ENCODE measurements at places on chromosomes 5 and 9. TPM values are rescaled to one million over a fixed set of nuclear protein-coding genes. Genes with fewer than 3 reads are reported as not detected.
A peak's percentile ranks its signal among the peaks of the same experiment; 100 is the strongest.

DNA sequence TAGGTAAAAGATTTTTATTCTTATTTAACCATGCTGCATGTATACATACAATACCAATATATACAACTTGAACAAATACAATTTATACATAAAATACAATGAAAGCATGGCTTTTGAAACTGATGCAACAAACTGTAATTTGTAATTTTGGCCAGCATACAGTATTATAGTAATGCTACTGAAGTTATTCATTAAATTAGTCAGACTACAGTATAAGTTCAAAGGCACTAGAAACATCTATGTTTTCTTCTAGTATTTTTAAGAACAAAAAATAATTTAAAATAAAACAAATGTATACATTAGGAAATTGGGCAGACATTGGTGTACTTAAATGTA is 18.8 kb downstream of the IL4 start:
- peak overlapping the region; percentile 51 for H3K27ac ChIP-seq
- peaks cover 16% of the 10 kb centered on the region for H3K4me1 ChIP-seq
- H3K4me3 ChIP-seq: no peak overlapping the region
- H3K36me3 ChIP-seq: no peaks in the 10 kb centered on the region

DNA sequence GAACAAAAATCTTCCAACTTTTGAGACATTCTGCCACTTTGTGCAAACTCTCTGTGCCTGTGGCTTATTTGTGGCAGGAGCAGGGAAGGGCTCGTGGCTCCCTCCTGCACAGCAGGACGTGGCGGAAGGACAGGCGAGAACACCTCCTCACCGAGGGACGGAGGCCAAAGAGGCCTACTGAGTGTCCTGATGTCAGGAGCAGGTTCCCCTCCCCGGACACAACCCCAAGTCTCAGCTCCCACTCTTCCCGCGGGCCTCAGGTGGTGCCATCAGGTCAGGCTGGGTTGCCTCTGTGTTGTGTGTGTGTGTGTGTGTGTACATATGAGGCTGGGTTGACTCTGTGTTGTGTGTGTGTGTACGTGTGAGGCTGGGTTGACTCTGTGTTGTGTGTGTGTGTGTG is 136.8 kb upstream of the LPCAT1 start:
- H3K36me3 ChIP-seq: no peaks in the 10 kb centered on the region
- H3K4me3 ChIP-seq: no peak overlapping the region
- peaks cover 37% of the 10 kb centered on the region for H3K27me3 ChIP-seq
- no peak overlapping the region for H3K27ac ChIP-seq

DNA sequence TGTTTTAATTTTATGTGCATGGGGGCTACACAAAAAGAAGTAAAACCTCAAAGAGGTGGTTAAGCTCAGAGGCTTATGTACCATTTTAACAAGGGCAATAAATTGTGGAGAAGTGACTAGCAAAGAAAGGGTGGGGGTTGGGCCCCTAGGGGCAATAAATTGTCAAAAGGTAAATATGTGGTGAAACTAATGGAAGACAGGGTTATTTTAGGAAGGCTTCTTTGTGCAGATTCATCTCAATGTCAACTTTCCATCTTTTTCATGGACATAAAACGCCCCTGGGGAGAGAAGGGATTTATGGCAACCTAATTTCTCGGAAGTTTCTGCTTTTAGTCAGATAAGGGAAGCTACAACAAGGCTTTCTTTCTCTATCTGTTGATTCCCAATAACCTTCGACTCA is 42.5 kb upstream of the GOLM1 start:
- H3K36me3 ChIP-seq: no peaks in the 10 kb centered on the region
- H3K4me3 ChIP-seq: no peak overlapping the region
- no peaks in the 10 kb centered on the region for H3K27me3 ChIP-seq
- H3K27ac ChIP-seq: no peak overlapping the region

DNA sequence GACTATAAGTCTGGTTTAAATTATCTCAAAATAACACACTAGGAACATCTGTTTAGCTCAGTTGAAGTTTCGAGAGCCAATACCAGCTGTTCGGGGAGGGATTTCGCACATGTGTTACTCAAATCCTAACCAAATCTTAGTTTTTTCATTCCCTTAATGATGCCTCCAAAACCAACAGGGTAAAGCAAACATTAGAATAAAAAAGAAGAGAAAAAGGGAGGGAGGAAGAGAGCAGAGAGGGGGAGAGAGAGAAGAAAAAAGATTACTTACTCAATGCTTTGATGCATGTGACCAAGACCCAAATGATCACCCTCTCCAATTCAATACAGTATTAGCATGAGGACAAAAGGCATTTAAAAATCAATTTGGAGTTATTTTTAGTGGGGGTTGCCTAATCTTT is 86.0 kb upstream of the NR5A1 start:
- H3K27ac ChIP-seq: no peak overlapping the region
- H3K4me3 ChIP-seq: no peak overlapping the region
- no peak for DNase-seq
- H3K4me1 ChIP-seq: peaks cover 12% of the 10 kb centered on the region
- no peaks in the 10 kb centered on the region for H3K36me3 ChIP-seq

GRCh38 chr9:121640076-121640475 is 11.4 kb upstream of the DAB2IP start:
- no peak overlapping the region for H3K4me3 ChIP-seq
- H3K27ac ChIP-seq: no peak overlapping the region
- H3K4me1 ChIP-seq: 0 out of 2 replicates have a peak, but pooled peaks cover 4% of the 10 kb centered on the region
- peaks cover 3% of the 10 kb centered on the region for H3K27me3 ChIP-seq
- no peaks in the 10 kb centered on the region for H3K36me3 ChIP-seq
- DNase-seq: peak; percentile 40

GRCh38 chr5:180173875-180174586 is 35.0 kb downstream of the RASGEF1C start:
- no peak overlapping the region for H3K27ac ChIP-seq
- no peaks in the 10 kb centered on the region for H3K27me3 ChIP-seq
- no peaks in the 10 kb centered on the region for H3K36me3 ChIP-seq
- no peaks in the 10 kb centered on the region for H3K4me1 ChIP-seq
- H3K4me3 ChIP-seq: no peak overlapping the region
- DNase-seq: peak; percentile 60

- no peaks in the 10 kb centered on the region for H3K27me3 ChIP-seq
- peaks cover 15% of the 10 kb centered on the region for H3K36me3 ChIP-seq
- peak overlapping the region; percentile 84 for H3K4me3 ChIP-seq
- peak; percentile 59 for DNase-seq
- peaks cover 21% of the 10 kb centered on the region for H3K4me1 ChIP-seq
- H3K27ac ChIP-seq: peak overlapping the region; percentile 40
These were observed 14.3 kb downstream of the DIPK1B start for GRCh38 chr9:136726631-136727191.

- peak; percentile 55 for DNase-seq
- peak overlapping the region; percentile 58 for H3K27ac ChIP-seq
- H3K4me1 ChIP-seq: peaks cover 16% of the 10 kb centered on the region
- H3K27me3 ChIP-seq: no peaks in the 10 kb centered on the region
- H3K36me3 ChIP-seq: no peaks in the 10 kb centered on the region
These were observed 97.5 kb upstream of the ARAP3 start for GRCh38 chr5:141779503-141779973.

DNA sequence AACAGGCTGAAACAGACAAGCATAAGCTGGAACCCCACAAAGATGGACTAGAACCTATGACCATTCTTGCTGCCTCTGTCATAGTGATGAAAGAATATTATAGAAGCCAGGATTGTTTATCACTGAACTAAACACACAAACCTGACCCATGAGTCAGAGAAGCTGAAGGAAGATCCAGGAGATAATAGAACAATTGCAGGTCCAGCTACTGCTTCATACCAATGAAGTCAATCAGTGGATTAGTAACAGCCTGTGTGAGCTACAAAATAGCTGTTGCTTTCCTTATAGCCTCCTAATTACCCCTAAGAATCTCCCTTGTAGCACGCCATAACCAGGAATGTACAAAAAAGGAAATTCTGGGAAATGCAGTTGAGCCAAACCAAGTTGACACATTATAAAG is 459.9 kb upstream of the ZNF462 start:
- H3K27ac ChIP-seq: no peak overlapping the region
- DNase-seq: peak; percentile 19
- H3K4me3 ChIP-seq: no peak overlapping the region
- no peaks in the 10 kb centered on the region for H3K27me3 ChIP-seq
- H3K36me3 ChIP-seq: no peaks in the 10 kb centered on the region

DNA sequence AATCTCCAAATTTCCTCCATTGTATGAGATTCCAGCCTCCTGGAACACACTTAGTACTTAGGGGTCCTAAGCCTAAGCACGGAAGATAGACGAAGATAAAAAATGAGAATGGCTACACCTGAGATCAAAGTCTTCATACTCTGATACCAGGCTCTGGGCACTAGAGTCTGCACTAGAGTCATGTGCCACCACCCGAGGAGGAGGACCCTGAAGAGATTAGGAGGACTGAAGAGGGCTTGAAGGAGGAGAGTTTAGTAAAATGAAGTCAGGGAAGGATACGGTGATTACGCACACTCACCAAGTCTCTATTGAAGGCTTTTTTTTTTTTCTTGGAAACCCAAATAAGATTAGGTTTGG is 573 bp upstream of the SPATA24 start:
- peak overlapping the region; percentile 90 for H3K27ac ChIP-seq
- H3K27me3 ChIP-seq: no peaks in the 10 kb centered on the region
- peaks cover 10% of the 10 kb centered on the region for H3K4me1 ChIP-seq
- H3K36me3 ChIP-seq: no peaks in the 10 kb centered on the region
- DNase-seq: no peak

GRCh38 chr5:124878583-124879342 is 132.3 kb upstream of the ZNF608 start:
- peaks cover 5% of the 10 kb centered on the region for H3K27me3 ChIP-seq
- H3K36me3 ChIP-seq: no peaks in the 10 kb centered on the region
- DNase-seq: no peak
- no peak overlapping the region for H3K4me3 ChIP-seq

- DNase-seq: no peak
- H3K27ac ChIP-seq: no peak overlapping the region
- H3K4me1 ChIP-seq: no peaks in the 10 kb centered on the region
- no peaks in the 10 kb centered on the region for H3K27me3 ChIP-seq
- no peaks in the 10 kb centered on the region for H3K36me3 ChIP-seq
- no peak overlapping the region for H3K4me3 ChIP-seq
These were observed 190.3 kb upstream of the SEMA6A start for GRCh38 chr5:116764941-116765340.

- peak; percentile 32 for DNase-seq
- H3K27ac ChIP-seq: peak overlapping the region; percentile 48
These were observed 129.8 kb upstream of the IFNE start for GRCh38 chr9:21611891-21612290.

DNA sequence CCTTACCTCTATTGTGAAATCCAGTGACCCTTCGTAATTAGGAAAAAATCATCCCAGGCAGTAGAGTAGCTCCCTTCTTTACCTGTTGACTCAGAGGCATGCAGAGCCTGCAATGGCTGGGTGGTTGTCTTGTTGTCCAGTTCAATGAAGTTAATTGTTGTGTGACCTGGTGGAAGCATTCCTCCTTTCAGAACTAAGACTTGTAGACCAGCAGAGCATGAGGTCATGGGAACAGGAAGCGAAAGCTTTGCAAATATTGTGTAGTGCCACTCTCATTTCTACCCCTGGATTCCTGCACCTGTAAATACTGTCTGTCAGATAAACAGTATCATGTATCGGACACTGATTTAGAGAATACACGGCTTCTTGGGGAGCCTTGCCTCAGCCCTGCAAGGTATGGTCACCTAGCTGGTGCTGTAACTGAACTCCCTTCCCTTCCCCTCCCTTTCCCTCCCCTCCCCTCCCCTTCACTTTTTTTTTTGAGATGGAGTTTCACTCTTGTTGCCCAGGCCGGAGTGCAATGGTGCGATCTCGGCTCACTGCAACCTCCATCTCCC is 5.7 kb upstream of the PRXL2C start:
- H3K27me3 ChIP-seq: no peaks in the 10 kb centered on the region
- no peaks in the 10 kb centered on the region for H3K36me3 ChIP-seq
- H3K4me1 ChIP-seq: no peaks in the 10 kb centered on the region
- DNase-seq: no peak

DNA sequence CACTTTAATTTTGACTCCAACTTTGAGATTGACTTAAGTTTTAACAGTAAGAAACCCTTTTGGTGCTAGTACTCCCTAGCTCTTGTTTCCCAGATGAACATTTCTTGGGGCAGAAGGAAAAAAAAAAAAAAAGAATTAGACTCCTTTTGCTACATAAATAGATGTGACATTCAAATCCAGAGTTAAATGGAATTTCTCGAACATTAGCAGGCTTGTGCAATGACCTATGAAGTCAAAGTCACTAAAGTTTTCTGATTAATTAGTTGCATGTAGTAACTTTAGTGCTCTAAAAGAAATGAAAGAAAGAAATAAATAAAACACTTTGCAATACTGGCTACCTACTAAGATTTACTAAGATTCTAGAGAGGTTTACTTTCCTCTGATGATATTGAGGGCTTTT is 106.8 kb downstream of the TMEM174 start:
- H3K27me3 ChIP-seq: no peaks in the 10 kb centered on the region
- no peak for DNase-seq
- no peak overlapping the region for H3K27ac ChIP-seq
- no peaks in the 10 kb centered on the region for H3K36me3 ChIP-seq
- peaks cover 25% of the 10 kb centered on the region for H3K4me1 ChIP-seq

DNA sequence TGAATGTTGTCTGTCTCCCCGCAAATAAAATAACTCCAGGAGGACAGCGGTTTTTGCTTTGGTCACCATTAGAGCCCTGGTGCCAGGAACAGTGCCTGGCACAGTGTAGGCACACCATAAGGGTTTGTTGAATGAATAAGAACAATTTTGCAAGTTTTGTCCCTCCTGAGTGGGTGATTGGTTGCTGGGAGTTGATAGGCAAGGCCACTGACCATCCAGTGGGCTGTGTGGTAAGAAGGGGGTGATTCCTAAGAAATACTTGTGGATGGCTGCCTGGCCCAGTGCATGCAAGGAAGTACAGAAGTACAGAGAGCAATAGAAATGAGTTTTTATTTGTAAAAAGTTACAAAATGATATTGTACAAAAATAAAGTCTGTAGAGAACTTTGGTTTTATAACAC is 27.5 kb downstream of the GDNF start:
- peaks cover 31% of the 10 kb centered on the region for H3K4me1 ChIP-seq
- H3K27me3 ChIP-seq: no peaks in the 10 kb centered on the region
- H3K36me3 ChIP-seq: peaks cover 29% of the 10 kb centered on the region
- DNase-seq: peak; percentile 41
- no peak overlapping the region for H3K4me3 ChIP-seq
- H3K27ac ChIP-seq: peak overlapping the region; percentile 96

DNA sequence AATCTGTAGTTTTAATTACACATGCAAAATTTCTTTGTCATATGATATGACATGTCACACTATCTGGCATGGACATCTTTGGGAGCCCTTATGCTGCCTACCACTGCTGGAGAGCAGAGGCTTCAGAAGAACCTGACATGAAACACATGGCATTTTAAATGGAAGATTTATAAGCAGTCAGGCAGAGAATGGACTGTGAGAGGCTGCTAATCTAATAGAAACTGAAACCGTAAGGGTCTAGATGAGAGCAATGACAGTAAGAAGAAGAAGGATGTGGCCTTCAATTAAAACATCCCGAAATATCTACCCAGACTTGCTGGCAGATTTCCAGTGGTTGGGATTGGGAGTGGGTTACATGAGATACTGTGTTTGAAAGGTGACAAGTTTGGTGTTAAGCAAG is 149.8 kb downstream of the MACIR start:
- no peak overlapping the region for H3K27ac ChIP-seq
- no peak overlapping the region for H3K4me3 ChIP-seq
- no peaks in the 10 kb centered on the region for H3K36me3 ChIP-seq
- H3K27me3 ChIP-seq: no peaks in the 10 kb centered on the region
- DNase-seq: no peak

C5orf58 gene
- total RNA-seq: not detected

BTNL9 gene
- not detected for total RNA-seq

OR1J2 gene
- total RNA-seq: not detected

FOXD4L4 gene
- total RNA-seq: not detected

PCDHAC2 gene
- not detected for total RNA-seq

CTNNAL1 gene
- total RNA-seq: 97.9 TPM

AGTPBP1 gene
- 12.9 TPM for total RNA-seq

SPATA31C1 gene
- total RNA-seq: not detected

PDE8B gene
- total RNA-seq: not detected

C9orf153 gene
- not detected for total RNA-seq

Measured in GM23248 (cell line).